NCI-H774 (cell line): ENCODE measurements at places on chromosomes 3 and 15.
A peak's percentile ranks its signal among the peaks of the same experiment; 100 is the strongest.

GRCh38 chr3:28846971-28847478 lies 433.8 kb upstream of the RBMS3 start:
- DNase-seq = no peak

GRCh38 chr15:44099671-44100070 lies 95.4 kb downstream of the FRMD5 start:
- DNase-seq = no peak

GRCh38 chr3:183287301-183287971 lies 34.4 kb downstream of the B3GNT5 start:
- no peak for DNase-seq

DNA sequence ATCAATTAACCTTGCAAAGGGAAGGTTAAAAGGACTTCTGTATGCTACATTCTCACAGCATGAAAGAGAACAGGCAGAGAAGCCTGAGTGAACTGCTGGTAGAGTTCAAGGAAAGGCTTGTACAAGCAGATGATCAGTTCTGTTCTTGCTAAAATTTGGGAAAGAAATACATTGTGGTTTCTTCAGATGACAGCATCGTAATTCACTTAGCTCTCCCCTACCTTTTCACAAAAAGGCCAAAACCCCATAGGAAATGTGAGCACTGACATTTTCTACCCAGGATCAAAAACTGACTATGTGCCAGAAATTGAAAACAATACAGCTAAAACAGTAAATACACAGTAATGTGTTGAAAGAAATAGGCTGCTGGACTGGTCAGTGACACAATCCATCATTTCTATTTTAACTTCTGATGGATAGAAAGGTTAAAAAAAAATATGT lies 216.4 kb downstream of the DPH6 start:
- no peak for DNase-seq

DNA sequence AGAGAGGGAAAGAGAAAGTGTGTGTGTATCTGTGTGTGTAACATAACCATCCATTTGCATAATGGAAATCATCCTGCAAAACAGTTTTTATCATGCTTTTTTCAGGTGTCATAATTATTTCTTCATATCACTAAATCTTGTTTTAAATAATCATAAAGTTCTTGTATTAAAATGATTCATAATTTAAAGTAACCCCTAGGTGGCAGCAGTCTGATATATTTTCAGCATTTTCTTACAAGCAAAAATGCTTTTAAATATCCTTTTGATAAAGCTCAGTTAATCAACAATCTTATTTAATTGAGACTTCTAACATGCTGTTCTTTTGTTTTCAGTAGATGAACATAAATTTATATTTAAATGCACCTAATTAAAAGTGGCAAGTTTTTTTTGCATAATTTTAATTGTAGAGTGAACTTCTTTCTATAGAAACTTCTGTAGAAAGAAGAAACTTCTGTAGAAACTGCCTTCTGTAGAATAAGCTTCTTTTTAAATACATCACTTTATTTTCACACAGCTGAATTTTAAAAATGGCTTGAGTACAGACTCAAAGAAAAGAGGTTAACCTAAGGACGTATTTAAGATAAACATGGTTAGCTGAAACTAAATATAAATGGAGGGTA lies 72.5 kb downstream of the OPA1 start:
- peak; percentile 74 for DNase-seq

DNA sequence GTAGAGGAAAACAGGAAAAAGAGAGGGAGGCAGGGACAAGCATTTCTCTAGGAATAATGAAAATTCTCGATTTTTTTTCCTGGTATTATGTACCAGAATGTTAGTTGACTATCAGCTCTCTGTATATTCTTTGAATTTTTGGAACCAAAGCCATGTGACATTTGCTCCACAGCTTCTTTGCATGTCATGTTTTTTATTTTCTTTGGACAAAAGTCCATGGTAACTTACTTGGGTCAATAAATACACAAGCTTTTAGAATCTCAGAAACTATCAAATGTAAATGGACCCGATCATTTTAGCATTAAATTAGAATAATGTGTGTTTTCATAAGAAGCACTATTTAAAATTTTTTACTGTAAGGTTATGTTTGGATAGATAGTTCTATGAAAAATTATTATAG lies 320.5 kb downstream of the ZIC1 start:
- DNase-seq = no peak

DNA sequence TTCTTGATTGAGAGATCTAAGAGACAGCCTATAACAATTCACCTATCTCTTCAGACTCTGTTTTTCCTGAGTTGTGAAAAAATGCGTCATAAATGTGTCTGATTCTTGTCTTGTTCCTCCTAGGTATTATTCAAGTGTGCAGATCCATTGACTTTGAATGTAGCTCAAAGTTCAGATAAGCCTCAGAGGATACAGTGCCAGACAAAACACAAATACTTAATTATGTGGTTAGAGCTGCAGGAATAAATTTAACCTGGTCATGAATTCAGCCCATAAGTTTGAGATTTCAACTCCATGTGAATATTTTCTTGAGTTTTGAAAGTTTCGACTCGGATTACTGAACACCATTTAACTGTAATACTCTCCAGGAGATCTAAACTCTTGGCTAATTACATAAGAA lies 174.0 kb downstream of the ECT2 start:
- DNase-seq = no peak

DNA sequence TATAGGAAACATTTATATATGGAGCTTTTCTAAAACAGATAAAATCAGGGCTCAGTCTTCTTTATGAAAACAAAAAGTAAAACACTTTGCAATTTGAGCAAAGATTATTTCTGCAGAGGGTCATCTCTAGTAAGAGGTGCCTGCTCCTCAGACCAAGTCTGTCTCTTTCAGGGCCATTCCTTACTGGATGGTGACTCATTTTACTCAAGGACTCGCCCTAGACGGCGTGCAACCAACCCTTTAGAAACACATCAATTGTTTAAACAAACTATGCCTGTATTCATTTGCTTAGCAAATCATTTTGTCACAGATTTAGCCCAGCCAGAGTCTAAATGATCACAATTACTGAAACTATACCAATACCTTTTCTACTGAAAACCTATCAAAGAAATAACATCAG lies 242.8 kb upstream of the ICE2 start:
- no peak for DNase-seq

- DNase-seq = no peak
Observed at GRCh38 chr3:32392536-32393302, 1.1 kb downstream of the CMTM7 start.
